ENCODE measurements at places on chromosomes 1 and 21.

- DNase-seq = no peak
Observed at GRCh38 chr1:222225316-222225691, 322.6 kb downstream of the HHIPL2 start.

- no peak for DNase-seq
Observed at GRCh38 chr1:31980835-31981455, 32.7 kb upstream of the KHDRBS1 start.

GRCh38 chr1:192170196-192170984 is 12.1 kb downstream of the RGS18 start:
- DNase-seq = no peak

GRCh38 chr1:93111065-93111464 is 32.0 kb downstream of the MTF2 start:
- no peak for DNase-seq

GRCh38 chr1:162276493-162276892 is 100.2 kb downstream of the SPATA46 start:
- DNase-seq = no peak

GRCh38 chr1:180042988-180043622 is 88.5 kb downstream of the CEP350 start:
- DNase-seq = peak; percentile 39

DNA sequence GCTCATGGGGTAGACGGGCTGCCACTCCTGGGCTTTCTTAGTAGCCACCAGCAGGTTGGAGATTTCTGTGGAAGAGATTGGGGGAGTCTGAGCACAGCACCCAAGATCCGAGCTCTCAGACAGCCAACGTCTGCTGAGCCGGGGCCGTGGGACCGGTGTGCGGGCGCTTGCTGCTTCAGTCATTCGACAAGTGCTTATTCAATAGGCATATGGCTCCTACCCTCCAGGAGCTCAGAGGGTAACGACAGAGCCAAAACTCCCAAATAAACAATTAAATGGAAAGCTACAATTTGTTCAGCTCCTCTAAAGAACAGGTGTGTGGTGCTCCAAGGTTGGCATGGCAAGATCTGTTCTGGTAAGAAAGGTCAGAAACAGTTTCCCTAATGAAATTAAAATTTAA is 106.0 kb downstream of the RAVER2 start:
- no peak for DNase-seq

- no peak for DNase-seq
Observed at GRCh38 chr1:208081972-208082371, 162.2 kb downstream of the PLXNA2 start.

DNA sequence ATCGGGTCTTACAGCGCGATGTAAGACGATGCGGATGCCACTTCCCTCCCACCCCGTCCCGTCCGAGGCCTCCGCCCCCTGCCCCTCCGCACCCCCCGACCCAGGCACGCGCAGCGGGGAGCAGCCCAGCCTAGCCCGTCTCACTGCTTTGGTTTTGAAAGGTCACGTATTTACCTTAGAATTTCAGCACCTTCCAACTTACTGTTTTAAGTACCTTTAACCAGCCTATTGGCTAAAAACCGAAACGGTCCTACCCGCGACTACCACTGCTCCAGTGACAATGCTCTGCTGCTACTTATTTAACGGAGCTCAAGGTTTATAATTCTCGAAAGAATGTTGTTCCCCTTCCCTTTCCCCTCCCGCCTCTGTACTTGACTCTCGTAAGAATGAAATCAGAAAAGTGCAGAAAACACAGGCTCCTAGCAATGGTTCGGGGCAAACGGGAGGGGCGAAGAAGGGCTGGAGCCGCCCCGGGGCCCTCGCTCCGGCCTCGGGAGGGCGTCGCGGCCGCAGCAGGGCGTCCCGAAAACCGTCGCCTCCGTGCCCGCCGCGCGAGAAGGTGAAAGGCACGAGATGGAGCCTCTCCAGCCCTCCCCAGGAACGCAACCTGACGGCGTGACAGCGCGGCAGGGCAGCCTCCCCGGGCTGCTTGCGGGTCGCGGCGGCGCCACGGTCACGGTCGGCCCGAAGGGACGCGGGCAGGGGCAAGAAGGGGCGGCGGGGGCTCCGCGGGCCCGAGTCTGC is 667 bp downstream of the TMEM50B start:
- DNase-seq = no peak

- no peak for DNase-seq
Observed at GRCh38 chr1:3910857-3911845, 11.1 kb upstream of the C1orf174 start.

DNA sequence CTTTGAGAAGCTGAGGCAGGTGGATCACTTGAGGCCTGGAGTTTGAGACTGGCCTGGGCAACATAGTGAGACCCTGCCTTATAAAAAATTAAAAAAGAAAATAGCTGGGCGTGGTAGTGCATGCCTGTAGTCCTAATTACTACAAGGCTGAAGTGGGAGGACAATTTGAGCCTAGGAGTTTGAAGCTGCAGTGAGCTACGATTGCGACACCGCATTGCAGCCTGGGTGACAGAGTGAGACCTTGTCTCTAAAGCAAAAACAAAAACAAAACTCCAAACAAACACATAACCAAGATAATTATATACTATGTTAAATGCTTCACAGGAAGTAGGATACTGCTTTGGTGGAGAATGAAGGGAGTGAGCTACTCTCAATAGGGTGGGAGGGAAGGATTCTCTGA is 5.4 kb upstream of the PAFAH2 start:
- DNase-seq = no peak

- DNase-seq = no peak
Observed at GRCh38 chr21:41393876-41394465, 32.1 kb upstream of the MX1 start.

GRCh38 chr1:241499910-241500309 is 19.6 kb downstream of the FH start:
- no peak for DNase-seq

- DNase-seq = no peak
Observed at GRCh38 chr1:213586587-213586972, 401.2 kb upstream of the PROX1 start.

DNA sequence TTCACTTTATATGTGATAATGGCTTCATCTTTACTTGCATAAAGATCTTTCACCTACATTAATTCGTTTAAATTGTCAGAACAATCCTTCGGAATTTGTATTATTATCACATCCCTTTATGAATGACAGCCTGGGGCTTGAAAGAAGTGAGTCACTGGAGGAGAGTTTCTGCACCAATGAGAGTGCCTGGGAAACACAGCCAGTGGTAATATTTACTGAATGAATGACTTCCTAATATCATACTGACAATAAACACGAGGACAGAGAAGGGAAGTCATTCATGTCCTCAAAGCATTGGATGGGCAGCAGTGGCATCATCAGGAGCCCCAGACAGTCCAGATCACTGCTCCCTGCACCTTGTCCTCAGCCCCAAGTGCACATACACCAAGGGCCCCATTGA is 40.7 kb upstream of the PDE4B start:
- DNase-seq = no peak

DNA sequence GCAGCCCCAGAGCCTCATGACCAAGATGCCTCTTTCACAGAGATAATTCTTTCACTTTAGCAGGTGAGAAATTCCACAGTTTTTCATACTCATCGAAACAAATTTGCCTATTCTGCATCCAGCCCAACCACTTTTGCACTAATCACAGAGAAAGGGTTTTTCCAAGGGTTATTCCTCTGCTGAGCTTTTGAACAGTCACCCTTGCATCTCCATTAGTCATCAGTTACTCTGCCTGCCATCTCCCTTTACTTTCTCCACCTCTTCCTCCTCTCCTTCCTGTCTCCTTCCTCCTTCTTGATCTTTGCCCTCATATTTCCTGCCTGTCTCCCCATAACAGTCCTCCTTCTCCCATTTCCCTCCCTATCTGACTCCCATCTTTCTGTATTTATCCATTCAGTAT is 43.9 kb downstream of the FH start:
- no peak for DNase-seq

- peak; percentile 22 for DNase-seq
Observed at GRCh38 chr1:179217943-179218507, 11.5 kb downstream of the ABL2 start.

GRCh38 chr1:43986712-43987111 is 4.7 kb upstream of the CCDC24 start:
- no peak for DNase-seq

DNA sequence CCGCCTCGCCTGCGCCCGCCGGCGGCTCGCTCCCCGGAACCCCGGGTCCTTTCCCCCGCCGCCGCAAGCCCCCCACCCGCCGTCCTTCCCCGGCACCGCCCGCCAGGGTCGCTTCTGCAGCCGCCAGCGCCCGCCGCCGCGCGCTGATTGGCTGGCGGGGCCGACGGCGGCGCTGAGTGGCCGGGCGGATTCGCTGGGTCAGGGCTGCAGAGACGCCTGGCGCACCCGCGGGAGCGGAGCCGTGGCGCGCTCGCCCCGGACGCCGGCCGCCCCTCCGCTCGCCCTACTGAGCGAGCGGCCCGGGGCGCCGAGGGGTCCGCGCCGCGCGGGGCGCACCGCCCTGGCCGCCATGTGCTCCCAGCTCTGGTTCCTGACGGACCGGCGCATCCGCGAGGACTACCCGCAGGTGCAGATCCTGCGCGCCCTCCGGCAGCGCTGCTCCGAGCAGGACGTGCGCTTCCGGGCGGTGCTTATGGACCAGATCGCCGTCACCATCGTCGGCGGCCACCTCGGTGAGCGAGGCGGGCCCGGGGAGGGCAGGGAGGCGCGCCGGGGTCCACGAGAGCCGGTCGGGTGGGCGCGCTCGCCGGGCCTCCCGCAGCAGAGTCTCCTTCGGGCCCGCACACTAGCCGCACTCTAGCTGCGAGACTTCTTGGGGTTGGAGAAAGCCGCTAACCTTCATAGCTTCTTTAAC is at the start of gene RIMKLA:
TSS of gene RIMKLA (plus strand) at position 207 of the 694 bp plus-strand sequence. CDS start at position 350, 143 bp downstream.
- no peak for DNase-seq

GRCh38 chr1:5690291-5690690 is 301.9 kb downstream of the NPHP4 start:
- no peak for DNase-seq

DNA sequence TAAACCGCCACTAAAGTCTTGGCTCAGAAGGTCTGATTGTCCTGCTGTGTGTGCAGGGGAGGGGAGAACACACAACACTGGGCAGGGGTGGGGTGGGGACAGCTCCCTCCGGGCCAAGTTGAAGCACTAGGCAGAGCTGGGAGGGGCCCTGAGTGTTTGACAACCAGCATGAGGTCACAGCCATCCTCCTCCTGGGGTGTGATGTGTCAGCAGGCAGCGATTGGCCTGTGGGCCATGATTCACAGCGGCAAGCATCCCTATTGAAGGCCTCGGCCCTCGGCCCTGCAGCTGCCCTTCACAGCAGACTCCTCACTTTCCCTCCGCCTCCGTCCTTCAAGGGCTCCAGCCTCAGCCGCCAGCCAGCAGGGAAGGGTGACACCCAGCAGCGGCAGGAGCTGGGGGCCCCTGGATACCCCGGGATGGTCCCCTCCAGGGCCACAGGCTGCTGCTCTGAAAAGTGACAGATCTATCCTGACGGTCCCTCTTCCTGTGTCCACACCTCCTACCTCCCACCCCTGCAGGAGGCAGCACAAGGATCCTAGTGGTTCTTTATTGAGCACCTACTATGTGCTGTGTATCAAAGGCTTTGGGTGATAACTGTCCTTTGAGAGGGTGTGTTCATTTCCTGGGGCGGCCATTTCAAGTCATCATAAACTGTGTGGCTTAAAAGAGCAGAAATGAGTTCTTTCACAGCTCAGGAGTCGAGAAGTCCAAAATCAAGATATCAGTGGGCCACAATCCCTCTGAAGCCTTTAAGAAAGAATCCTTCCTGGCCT is 66.0 kb upstream of the SLC25A33 start:
- DNase-seq = peak; percentile 77

DNA sequence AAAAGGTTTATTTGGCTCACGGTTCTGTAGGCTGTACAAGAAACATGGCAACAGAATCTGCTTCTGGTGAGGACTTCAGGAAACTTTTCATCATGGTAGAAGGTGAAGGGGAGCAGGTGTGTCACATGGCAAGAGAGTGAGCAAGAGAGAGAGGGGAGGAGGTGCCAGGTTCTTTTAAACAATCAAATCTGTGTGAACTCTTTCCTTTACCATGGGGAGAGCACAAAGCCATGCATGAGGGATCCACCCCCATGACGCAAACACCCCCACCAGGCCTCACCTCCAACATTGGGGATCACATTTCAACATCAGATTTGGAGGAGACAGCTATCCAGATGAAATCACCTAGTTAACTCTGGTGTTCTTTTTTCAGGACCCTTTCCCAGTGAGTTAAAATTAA is 103.6 kb downstream of the GALNT2 start:
- no peak for DNase-seq

DNA sequence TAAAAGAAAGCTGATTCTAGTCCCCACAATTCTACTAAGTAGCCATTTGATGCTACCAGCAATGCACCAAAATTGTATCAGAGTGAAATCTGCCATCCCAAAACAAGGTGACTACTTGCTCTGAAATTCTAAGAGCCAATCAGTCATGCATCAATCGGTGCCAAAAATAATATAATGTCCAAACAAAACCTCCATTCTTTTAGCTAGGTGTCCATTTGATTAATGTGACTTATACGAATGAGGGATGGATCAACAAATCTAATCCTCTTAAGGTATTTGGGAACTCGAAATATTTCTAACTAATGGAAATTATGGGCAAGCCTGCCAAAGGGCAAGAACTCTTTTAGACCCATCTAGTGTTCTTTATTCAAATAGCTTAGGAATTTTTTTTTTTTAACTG is 66.4 kb upstream of the NEK2 start:
- DNase-seq = no peak

DNA sequence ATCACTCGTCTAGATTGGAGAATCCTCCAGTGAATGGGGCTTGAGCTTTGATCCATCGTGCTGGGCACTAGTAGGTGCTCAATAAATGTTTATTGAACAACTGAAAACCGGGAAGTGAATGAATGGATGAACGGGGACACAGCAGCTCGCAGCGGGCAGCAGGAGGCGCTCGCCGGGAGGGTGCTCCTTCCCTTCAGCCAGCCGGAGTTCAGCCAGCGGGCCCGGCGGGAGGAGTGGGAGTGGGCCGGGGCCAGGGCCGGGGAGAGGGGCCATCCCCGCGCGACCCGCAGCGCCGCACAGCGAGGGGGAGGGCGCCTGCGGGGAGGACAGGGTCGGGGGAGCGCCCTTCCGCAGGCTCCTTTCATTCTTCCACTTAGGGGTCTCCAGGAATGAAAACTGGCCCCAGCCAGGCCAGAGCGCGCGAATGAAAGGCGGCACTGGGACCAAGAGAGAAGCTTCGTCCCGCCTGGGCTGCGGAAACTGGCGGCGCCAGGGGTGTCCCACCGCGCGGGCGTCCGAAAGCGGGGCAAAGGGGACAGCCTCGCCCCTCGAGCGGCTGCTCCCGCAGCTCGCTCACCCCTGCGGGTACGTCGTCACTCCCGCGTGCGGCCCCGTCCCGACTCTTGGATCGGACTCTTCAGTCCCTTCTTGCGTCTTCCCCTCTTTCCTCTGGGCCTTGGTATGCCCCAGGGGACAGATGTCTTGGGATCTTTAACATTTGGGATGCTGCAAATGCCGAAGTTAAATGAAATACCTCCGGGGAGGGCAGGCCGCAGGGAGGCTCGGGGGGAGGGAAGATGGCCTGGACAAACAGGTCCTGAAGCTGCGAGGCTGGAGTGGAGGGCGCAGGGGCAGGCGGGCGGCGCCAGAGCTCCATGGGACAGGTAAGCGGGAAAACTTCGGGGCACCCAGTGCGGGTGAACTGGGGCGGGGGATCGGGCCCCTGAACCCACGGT is 3.6 kb upstream of the INAVA start:
- peak; percentile 5 for DNase-seq

All from GM04503 (cell line).